Muscle of leg (tissue), 16 donors: ENCODE measurements at places on chromosomes 5 and 9.

- no peaks in the 10 kb centered on the region for H3K36me3 ChIP-seq
- no peak for DNase-seq
- no peaks in the 10 kb centered on the region for H3K4me1 ChIP-seq
These were observed 16.7 kb downstream of the ABO start for GRCh38 chr9:133258061-133259015.

- no peak overlapping the region for H3K27ac ChIP-seq
- H3K4me3 ChIP-seq: no peak overlapping the region
- H3K27me3 ChIP-seq: peaks cover 6% of the 10 kb centered on the region
- no peaks in the 10 kb centered on the region for H3K36me3 ChIP-seq
- DNase-seq: no peak
- peaks cover 10% of the 10 kb centered on the region for H3K4me1 ChIP-seq
These were observed 30.0 kb downstream of the ROPN1L start for GRCh38 chr5:10471677-10472076.

GRCh38 chr5:18420711-18421110 lies 786.5 kb downstream of the TAF11L14 start:
- no peak overlapping the region for H3K27ac ChIP-seq
- no peaks in the 10 kb centered on the region for H3K27me3 ChIP-seq
- no peaks in the 10 kb centered on the region for H3K4me1 ChIP-seq
- no peak overlapping the region for H3K4me3 ChIP-seq
- H3K36me3 ChIP-seq: no peaks in the 10 kb centered on the region
- no peak for DNase-seq

- DNase-seq: no peak
- peaks cover 97% of the 10 kb centered on the region for H3K4me1 ChIP-seq
- H3K4me3 ChIP-seq: no peak overlapping the region
- peak overlapping the region; percentile 89 for H3K27ac ChIP-seq
These were observed 19.0 kb downstream of the CXXC5 start for GRCh38 chr5:139667001-139667729.

GRCh38 chr5:98433022-98433421 lies 340.4 kb upstream of the RGMB start:
- DNase-seq: peak; percentile 84
- no peak overlapping the region for H3K4me3 ChIP-seq
- no peak overlapping the region for H3K27ac ChIP-seq
- peaks cover 3% of the 10 kb centered on the region for H3K4me1 ChIP-seq

DNA sequence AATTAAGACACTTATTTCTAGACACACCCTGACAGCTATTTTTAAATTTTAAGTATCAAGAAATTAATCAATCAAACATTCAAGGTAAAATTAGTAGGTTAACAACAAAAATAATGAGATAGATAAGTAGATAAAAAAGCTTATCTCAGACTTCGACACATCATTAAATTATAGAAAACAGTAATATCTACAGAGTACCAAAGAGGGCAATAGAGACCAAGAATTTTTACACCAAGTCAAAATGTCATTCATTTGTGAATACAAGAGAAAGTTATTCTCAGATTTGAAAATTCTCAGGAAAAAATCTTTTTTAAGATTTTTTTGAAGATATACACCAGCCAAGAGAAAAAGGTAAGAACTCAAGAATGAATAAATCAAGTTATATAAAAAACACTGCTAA lies 445.6 kb downstream of the ACTL7B start:
- no peaks in the 10 kb centered on the region for H3K36me3 ChIP-seq
- H3K27ac ChIP-seq: no peak overlapping the region
- H3K27me3 ChIP-seq: no peaks in the 10 kb centered on the region
- no peak for DNase-seq

DNA sequence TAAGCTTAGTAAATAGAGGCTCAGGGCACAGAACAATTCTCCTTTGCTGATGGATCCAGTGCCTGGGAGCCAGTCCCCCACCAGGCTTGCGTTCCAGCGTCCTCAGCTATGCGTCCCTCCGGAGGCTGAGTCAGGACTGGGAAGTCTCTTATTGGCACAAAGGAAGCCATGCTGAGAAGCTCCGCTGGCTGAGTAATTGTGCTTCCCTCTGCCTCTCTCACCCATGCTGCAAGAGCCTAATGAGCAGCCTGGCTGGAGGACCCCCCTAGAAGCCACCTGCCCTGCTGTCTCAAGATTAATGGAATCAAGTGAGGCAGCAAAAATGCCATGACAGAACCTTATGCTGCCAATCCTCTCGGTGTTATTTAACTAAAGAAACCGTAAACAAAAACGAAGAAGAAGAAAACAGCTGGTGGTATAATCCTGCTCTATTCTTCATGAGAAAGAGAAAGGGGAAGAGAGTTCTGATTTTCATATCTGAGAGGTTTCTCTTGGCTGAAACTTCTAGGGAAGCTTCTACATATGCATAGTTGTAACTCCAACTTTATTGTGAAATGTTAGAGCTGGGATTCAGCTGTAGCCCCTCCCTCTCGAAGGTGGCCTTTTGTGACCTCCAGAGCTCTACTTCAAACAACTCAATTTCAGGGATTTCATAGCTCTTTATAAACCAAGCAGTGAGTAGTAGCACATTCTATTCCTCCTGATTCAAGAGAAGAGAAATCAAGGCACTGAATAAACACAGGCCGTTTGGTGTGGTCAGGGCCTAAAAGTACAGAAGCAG lies 185.4 kb upstream of the SEMA6A start:
- H3K36me3 ChIP-seq: no peaks in the 10 kb centered on the region
- peaks cover 2% of the 10 kb centered on the region for H3K4me1 ChIP-seq
- no peaks in the 10 kb centered on the region for H3K27me3 ChIP-seq

DNA sequence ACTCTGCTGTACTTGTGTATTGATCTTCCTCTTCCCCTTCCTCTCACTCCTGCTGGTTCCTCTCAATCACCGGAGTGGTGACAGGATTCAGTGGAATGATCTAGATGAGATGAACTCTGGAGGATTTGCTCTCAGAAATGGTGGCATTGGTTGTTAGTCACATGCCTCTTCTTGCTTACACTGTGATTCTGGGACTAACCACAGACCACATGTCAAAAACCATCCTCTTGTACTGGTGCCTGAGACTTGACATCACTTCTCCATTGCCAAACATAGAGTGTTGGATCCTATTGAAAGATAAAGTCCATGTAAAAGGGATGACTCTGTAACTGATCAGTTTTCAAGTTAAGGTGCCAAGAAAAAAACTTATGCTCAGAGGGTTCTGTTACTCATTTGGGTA lies 506.5 kb downstream of the DMAC1 start:
- H3K27me3 ChIP-seq: no peaks in the 10 kb centered on the region
- no peaks in the 10 kb centered on the region for H3K4me1 ChIP-seq
- no peak for DNase-seq
- no peak overlapping the region for H3K27ac ChIP-seq

GRCh38 chr5:55923865-55924500 lies 70.8 kb downstream of the IL6ST start:
- H3K27me3 ChIP-seq: no peaks in the 10 kb centered on the region
- peaks cover 8% of the 10 kb centered on the region for H3K4me1 ChIP-seq
- no peak overlapping the region for H3K4me3 ChIP-seq
- H3K27ac ChIP-seq: peak overlapping the region; percentile 51
- no peaks in the 10 kb centered on the region for H3K36me3 ChIP-seq
- no peak for DNase-seq

- no peaks in the 10 kb centered on the region for H3K27me3 ChIP-seq
- no peak overlapping the region for H3K27ac ChIP-seq
- H3K4me1 ChIP-seq: no peaks in the 10 kb centered on the region
- DNase-seq: no peak
- no peak overlapping the region for H3K4me3 ChIP-seq
These were observed 778.3 kb downstream of the PRELID2 start for GRCh38 chr5:145056800-145057199.

- no peaks in the 10 kb centered on the region for H3K36me3 ChIP-seq
- H3K4me1 ChIP-seq: peaks cover 40% of the 10 kb centered on the region
- DNase-seq: no peak
- no peak overlapping the region for H3K27ac ChIP-seq
These were observed 171.0 kb upstream of the IER5L start for GRCh38 chr9:129348890-129349664.

DNA sequence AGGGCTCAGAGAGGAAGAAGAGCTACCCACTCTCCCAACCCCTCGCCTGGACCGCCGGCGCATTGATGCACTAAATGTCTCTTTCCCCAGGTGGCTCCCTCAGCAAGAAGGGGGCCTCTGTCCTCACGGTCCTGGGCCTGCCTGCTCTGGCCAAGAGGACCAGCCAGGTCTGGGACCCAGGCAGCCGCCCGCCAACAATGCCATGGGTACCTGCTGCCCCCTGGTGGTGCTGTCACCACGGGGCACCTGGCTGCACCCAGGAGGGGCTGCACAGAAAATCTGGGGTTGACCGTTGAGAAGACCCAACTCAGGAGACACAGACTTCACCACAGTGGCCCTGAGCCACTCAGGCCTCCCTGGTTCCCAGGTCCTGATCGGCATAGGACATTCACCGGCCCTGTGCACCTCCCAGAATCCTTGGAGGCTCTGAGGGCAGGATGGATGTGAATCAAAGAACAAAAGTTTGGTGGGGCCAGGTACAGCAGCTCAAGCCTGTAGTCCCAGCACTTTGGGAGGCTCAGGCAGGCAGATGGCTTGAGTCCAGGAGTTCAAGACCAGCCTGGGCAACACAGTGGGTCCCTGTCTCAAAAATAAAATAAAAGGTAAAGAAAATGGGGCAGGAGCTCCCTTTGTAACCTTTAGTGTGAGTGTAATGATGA lies 2.4 kb upstream of the VAV2 start:
- H3K27ac ChIP-seq: no peak overlapping the region
- H3K4me3 ChIP-seq: no peak overlapping the region
- no peaks in the 10 kb centered on the region for H3K36me3 ChIP-seq
- peak; percentile 78 for DNase-seq
- H3K4me1 ChIP-seq: peaks cover 55% of the 10 kb centered on the region
- peaks cover 5% of the 10 kb centered on the region for H3K27me3 ChIP-seq

DNA sequence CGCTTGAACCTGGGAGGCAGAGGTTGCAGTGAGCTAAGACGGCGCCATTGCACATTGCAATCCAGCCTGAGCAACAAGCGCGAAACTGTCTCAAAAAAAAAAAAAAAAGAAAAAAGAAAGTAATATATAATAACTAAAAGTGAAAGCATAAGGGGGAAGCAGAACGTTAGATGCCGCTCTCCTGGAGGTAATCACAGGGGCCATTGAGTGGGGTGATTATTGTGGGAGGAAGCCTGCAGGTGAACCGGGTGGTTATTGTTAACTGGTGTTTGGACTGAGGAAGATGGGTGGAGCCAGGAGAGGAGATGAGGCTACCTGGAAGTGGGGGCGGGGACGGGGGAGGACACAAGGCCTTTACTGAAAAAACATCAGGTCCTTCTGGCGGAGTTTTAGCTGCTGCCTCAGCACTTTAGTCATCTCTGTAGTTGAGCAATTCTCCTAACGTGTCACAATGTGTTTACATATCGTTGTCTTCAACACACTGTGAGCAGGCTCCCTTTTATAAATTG lies 5.3 kb upstream of the TJP2 start:
- peaks cover 2% of the 10 kb centered on the region for H3K27me3 ChIP-seq
- H3K4me3 ChIP-seq: no peak overlapping the region
- no peak overlapping the region for H3K27ac ChIP-seq
- H3K4me1 ChIP-seq: peaks cover 2% of the 10 kb centered on the region
- no peak for DNase-seq

DNA sequence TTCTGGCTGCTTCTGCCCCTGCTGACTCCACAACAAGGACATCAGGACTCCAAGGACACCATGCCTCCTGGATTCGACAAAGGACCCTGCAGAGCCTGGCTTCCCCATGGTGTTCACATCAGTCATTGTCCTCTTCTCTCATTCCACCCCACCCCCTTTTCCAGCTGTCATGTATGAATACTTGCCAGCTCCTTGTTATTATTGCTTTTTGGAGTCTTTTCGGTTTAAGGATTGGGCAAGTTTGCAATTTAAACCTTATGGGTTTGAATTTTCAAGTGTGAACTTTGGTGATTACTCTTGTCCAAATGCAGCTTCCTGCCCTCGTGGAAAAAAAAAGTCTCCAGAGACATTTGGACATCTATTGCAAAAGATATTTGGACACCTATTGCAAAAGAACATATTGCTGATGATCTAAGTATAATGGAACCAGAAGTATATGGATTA lies 14.2 kb upstream of the LVRN start:
- no peak overlapping the region for H3K4me3 ChIP-seq
- no peaks in the 10 kb centered on the region for H3K36me3 ChIP-seq
- no peaks in the 10 kb centered on the region for H3K27me3 ChIP-seq

- no peaks in the 10 kb centered on the region for H3K36me3 ChIP-seq
- no peaks in the 10 kb centered on the region for H3K27me3 ChIP-seq
- no peak overlapping the region for H3K27ac ChIP-seq
- no peaks in the 10 kb centered on the region for H3K4me1 ChIP-seq
- no peak overlapping the region for H3K4me3 ChIP-seq
These were observed 556.5 kb upstream of the SEMA6A start for GRCh38 chr5:117131048-117131679.

DNA sequence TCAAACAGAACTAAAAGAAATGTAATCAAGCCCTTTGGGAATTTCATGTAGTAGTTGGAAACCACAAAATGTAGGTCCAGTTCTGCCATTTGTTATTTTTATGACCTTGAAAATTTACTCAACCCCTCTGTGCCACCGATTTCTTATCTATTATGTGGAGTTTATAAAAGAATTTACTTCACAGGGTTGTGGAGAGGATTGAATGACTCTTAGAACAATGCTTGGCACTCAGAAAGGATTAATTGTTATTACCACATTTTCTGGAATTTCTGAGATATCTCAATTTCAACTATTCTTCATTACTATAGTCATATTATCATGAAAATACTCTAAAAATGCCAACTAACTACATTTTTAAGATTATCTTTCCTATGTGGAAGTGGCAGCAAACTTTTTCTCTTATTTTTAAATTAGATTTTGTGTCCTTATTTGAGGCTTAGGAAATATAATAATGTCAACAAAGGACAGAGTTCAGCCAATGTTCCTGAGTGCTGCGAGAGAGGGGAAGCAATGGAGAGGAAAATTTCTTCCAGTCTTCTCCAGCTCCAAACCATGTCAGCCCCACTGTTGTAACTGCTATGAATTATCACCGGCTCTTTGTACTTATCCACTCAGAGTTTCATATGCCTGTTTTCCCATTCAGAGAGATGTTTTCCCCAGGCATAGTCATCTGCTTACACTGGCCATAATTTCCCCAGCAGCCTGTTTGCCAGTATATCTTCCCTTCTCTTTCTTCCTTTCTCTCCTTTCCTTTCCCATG lies 525.6 kb downstream of the SPATA31D1 start:
- no peak overlapping the region for H3K27ac ChIP-seq
- no peaks in the 10 kb centered on the region for H3K27me3 ChIP-seq
- no peak overlapping the region for H3K4me3 ChIP-seq
- peak; percentile 52 for DNase-seq

DNA sequence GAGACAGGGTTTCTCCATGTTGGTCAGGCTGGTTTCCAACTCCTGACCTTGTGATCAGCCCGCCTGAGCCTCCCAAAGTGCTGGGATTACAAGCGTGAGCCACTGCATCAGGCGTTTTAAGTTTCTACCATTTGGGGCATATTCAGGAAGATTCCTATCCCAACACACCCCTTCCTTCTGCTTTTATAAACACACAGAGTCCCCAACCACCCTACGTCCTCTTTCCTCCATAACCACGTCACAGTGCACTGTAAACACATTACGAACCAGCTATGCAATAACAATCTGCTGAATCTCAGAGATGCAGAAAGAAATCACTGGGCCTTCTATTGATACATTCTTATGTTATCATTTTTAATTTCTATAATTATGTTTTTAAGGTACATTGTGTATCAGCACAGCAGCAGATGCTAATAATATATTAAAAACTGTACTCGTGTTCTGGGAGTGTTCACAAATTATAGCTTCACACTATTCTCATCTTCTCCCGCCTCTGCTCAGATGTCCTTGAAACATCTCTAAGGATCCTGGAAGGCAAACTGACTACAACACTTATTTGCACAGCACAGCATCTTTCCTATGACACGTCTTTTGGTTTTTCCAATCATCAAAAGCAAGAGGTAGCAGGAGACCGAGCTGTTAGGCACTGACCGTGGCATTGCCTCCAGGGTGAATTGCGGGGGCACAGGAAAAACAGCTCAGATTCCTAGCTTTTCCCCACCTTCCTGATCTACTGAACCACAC lies 60.2 kb downstream of the KCNIP1 start:
- H3K4me1 ChIP-seq: peaks cover 4% of the 10 kb centered on the region
- no peak overlapping the region for H3K4me3 ChIP-seq
- no peaks in the 10 kb centered on the region for H3K36me3 ChIP-seq
- peak; percentile 58 for DNase-seq
